ENCODE measurements at places on chromosomes 16 and 17. TPM values are rescaled to one million over a fixed set of nuclear protein-coding genes. Genes with fewer than 3 reads are reported as not detected.

DNA sequence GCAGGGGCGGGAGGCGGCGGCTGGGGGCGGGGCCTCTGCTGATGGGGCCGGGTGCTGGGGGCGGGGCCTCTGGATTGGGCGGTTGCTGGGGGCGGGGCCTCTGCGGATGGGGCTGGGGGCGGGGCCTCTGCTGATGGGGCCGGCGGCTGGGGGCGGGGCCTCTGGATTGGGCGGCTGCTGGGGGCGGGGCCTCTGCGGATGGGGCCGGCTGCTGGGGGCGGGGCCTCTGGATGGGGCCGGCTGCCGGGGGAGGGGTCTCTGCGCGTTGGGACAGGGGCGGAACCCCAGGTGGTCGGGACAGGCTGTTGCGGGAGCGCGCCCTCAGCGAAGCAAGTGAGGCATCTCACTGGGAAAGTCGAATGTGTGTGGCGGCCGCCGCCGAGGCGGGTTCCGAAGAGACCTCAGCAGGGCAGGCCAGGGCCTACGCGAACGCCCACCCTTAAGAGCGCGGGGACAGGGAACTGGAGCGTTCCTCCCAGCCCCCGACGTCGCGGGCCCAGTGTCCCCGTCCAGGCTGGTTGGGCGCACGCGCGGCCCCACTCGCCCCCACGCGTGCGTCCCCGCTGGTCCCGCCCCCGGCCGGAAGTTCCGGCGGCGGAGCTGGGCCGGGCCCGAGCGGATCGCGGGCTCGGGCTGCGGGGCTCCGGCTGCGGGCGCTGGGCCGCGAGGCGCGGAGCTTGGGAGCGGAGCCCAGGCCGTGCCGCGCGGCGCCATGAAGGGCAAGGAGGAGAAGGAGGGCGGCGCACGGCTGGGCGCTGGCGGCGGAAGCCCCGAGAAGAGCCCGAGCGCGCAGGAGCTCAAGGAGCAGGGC lies at the start of gene STUB1:
Gene STUB1 (plus strand): TSS at position 597 of the 811 bp plus-strand sequence. CDS start 116 bp downstream, at position 713.
- DNase-seq, result peak; percentile 87

DNA sequence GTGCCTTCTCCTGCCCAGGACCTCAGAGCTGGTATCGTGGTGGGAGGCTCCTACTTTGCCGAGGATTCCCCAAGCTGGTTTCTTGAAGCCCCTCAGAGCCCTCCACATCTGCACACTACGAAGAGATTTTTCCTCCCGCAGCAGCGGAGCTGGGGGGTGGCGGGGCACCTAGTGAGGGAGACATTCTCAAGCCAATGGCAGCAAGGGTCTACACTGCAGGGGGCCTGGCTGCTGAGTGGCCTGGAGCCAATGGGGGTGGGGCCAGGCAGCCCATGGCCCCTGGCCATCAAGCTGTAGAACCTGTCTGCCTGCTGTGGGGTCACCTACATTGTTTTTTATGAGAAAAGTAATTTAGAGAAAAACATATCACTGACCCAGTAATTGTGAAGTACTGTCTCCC lies 5.0 kb downstream of the SLC26A11 start:
- no peak for DNase-seq

GRCh38 chr17:66627985-66628384 lies 206.9 kb upstream of the CACNG5 start:
- no peak for DNase-seq

GRCh38 chr16:12868169-12868568 lies 33.2 kb upstream of the SHISA9 start:
- no peak for DNase-seq

DNA sequence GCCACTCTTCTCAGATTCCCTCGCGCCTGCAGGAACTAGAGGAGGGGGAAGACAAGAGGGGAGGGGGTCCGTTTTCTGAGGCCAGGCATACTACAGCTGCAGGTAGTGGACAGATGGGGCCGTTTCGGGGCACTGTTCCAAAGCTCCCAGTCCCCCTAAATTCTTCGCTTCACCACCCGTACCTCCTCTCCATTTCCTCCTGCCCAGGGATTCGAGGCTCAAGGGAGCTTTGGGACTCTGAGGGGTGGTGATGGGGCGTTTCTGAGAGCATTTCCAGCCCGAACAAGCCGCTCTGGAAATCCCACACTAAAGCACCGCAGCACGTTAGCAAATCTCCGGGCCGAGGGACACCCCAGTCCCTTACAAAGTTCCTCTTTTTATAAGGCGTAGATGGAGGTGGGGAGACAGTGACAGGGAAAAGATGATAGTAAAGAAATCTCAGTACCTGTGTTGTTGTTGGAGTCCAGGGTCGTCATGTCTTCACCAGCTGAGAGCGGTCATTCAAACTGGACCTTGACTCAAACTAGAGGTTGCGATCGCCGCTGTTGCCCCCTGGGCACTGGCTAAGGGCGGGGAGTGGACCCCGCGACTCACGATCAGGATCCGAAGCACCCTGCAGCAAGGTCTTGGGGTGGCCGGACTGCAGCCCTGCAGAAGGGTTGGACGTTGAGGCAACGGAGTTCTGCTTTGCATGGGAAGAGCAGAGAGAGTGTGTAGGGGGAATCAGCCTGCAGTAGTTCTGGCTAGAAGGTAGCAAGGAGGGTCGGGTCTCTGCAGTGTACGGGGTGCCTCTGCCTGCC lies 570 bp downstream of the NR1D1 start:
- DNase-seq, result no peak

DNA sequence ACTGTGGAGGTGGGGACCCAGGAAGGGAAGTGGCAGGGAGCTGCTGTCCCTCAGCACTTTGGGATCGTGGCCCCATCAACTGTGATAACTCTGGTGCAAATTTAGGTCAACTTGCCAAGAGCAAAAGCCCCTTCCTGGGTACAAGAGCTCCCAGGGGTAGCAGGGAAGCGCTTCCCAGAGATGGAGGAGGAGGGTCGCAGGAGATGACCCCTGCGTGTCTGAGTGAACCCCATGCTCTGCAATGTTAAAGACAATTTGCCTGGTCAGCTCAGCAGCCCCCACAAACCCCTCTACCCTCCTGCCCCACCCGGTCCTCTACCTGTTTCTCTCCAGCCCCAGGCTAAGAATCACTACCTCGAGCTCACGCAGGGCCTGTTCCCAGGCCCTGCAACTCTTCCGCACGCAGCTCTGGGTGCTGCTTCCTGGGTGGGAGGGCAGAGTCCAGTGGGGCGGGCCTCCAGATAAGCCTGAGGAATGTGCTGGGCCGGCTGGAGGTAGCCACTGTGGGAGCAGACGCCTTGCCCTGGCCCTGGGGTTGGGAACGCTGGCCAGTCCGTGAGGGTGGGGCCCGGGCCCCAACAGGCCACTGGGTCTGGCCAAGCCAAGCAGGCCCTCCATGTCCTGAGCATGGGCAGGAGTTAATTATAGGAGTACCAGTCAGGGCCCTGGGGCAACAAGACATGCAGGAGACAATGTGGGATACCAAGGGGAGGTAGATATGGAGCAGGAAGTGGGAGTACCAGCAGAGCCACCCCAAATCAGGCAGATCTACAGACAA lies 6.1 kb downstream of the DOK4 start:
- no peak for DNase-seq

DNA sequence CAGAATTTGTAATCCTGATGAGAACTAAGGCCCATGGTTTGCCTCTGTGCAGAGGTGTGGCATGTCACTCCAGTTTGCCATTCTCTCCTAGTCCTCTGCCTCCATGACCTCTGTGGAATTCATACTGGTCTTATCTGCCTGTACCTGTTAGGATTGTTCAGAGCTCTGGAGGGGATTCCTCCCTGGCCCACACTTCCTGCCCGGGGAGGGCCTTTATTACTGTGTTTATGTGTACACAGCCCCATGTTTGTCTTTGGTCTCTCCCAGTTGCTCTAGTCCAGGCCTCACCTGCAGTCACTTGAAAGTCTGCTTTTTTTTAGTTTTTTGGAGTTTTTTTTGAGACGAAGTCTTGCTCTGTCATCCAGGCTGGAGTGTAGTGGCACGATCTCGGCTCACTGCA lies 36.4 kb downstream of the RHBDL3 start:
- no peak for DNase-seq

DNA sequence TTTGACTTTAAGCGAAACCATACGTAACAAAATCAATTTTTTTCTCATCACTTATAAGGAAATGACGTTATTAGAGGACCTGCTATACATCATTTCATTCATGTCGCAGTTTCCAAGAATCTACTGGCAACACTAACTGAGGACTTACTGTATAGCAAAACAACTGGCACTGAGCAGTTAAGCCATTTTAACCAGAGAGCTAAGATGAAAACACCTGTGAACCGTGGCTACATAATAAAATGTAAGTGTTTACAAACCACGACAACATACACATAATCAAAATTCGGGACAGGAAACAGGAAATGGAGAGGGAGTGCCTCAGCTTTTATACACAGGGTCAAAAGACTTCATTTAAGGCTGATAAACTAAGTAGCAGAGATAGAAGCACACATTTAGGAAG lies 29.5 kb downstream of the METTL16 start:
- no peak for DNase-seq

DNA sequence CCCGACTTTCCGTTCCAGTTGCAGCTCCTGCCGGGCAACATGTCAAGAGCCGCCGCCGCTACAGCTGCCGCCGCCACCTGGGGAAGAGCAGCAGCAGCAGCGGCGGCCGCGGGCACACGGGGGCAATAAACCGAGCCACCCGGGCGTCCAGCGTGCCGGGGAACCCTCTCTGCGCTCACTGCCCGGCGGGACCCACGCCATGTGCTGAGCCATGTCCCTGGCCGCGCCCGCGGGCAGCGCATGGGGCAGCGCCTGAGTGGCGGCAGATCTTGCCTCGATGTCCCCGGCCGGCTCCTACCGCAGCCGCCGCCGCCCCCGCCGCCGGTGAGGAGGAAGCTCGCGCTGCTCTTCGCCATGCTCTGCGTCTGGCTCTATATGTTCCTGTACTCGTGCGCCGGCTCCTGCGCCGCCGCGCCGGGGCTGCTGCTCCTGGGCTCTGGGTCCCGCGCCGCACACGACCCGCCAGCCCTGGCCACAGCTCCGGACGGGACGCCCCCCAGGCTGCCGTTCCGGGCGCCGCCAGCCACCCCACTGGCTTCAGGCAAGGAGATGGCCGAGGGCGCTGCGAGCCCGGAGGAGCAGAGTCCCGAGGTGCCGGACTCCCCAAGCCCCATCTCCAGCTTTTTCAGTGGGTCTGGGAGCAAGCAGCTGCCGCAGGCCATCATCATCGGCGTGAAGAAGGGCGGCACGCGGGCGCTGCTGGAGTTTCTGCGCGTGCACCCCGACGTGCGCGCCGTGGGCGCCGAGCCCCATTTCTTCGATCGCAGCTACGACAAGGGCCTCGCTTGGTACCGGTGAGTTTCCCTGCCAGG lies 604 bp downstream of the HS3ST3B1 start:
- DNase-seq, result peak; percentile 85

GRCh38 chr17:29682987-29683386 lies 60.3 kb upstream of the CORO6 start:
- DNase-seq, result no peak

DNA sequence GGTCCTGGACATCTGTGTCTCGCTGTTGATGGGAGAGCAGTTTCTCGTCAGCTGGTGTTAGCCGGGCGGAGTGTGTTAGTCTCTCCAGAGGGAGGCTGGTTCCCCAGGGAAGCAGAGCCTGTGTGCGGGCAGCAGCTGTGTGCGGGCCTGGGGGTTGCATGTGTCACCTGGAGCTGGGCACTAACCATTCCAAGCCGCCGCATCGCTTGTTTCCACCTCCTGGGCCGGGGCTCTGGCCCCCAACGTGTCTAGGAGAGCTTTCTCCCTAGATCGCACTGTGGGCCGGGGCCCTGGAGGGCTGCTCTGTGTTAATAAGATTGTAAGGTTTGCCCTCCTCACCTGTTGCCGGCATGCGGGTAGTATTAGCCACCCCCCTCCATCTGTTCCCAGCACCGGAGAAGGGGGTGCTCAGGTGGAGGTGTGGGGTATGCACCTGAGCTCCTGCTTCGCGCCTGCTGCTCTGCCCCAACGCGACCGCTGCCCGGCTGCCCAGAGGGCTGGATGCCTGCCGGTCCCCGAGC lies 17.9 kb downstream of the GAA start:
- DNase-seq, result no peak

The TVP23A gene
- polyA plus RNA-seq, result 7.5 TPM

Data from left lung (tissue), 14 donors.